ENCODE measurements at places on chromosomes 2 and 18.
A peak's percentile ranks its signal among the peaks of the same experiment; 100 is the strongest.

- DNase-seq, result no peak
These were observed 21.5 kb upstream of the PKDCC start for GRCh38 chr2:42026272-42026671.

DNA sequence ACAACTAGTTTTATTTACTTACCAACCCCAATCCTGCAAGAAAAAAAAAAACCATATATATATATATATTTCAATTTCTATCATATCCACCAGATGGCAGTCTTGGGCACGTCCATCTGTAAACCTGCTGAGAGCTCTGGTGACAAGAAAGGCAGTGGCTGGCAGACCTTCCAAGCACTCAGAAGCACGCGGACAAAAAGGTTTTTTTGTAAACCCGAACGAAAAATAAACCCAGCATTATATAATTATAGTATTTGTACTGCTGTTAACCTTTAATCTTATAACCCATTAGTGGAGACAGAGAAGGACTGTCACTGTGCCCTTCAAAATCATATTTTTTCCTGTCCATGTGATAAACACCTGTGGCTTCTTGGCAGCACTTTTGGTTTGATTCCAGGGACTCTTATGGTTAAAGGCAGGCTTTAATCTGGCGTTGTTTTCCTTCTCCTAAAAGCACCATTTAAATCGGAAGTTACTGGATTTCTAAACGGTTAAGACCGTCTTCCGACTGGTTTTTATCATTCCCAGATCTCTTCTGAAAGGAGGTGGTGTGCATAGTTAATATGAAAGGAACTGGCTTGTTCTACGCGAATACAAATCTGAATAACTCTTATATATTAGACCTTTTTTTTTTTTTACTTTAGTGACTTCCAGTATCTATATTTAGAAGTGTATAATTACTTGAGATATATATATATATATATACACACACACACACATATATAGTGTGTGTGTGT, 31.0 kb upstream of the SLC3A1 start:
- peak; percentile 89 for DNase-seq

GRCh38 chr2:119681203-119681867, 2.3 kb downstream of the TMEM177 start:
- no peak for DNase-seq

DNA sequence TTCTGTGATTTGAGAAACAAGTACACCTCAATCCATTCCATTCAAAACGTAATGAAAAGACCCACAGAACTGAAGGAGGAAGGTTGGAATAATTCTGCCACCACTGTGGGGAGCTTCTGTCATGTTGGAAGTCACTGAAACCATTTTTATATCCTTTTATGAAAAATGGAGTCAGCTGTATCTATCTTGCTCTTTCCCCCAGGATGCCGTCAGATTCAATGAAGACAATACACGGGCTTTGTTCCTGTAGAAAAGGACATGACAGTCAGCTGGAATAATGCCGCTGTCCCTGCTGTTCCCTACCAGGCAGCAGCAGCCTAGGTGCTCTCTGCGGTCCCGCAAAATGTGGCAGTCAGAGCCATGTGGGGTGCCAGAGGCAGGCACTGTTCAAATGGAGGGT, 52.5 kb upstream of the APCDD1 start:
- no peak for DNase-seq

DNA sequence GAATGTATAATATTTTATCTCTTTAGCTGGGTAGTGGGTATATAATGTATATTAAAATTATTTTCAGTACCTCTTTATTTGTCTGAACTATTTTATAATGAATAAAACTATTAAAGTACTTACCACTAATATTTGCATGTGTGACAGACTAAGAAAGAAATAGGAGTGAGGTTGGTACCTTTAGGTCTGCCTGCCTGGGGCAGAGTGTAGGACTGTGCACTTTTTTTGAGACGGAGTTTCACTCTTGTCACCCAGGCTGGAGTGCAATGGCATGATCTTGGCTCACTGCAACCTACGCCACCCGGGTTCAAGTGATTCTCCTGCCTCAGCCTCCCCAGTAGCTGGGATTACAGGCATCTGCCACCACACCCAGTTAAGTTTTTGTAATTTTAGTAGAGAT, 18.8 kb downstream of the NCOA1 start:
- DNase-seq, result no peak

- no peak for DNase-seq
These were observed 139.6 kb upstream of the NETO1 start for GRCh38 chr18:73007195-73007914.

DNA sequence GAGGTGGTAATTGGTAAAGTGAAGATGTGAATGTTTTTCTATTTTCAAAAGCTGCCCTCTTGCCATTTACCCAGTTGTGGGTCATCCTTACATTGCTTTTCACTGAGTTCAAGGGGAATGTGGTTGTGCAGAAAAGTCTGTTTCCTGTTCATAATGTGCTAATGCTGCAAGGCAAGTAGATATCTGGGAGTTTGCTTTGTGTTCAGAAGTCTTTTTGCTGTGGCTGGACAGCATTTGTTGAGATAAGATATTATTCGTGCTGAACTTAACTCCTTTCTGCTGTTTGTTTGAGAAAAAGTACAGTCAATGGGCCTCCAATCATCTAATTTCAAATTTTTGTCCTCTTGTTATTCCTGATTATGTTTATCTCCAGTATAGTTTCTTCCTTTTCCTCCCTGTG, 263.2 kb downstream of the LTBP1 start:
- no peak for DNase-seq

DNA sequence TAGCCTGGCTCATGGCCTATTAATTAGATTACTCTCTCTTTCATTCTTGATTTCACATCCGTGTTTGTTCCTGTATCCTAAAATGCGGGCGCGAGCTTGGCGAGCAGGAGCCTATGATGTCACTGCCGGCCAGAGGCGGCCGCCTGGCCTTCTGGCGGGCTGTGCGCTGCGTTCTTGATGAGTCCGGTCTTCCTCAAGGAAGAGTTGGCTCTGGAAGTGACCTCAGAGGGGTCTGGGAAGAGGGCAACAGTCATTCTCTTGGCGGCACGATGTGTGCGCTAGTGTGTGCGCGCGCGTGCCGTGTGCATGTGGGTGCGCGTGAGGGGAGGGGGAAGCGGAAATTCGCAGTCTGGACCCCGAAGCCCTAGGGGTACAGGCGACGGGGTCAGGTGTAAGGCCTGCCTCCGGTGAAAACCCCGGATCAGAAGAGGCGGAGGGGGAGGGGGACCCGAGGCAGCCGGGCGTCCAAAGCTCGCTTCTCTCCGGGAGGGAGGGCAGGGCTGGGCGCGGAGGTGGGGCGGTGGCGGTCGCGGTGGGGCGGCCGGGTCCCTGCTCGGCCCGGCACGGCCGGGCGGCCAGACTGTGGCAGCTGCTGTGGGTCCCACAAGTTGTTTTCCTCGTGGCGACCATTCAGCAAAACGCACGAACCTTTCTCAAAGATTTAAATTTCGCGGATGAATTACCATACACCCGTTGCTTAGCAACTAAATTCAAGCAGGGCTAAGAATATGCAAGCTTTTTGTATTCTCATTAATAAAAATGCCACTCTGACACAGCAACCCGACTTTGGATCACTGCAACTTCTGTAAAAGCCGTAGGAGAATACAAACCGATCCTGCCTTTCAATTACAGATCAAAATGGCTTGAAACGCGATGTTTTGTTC, 8.4 kb downstream of the POU3F3 start:
- DNase-seq, result no peak

DNA sequence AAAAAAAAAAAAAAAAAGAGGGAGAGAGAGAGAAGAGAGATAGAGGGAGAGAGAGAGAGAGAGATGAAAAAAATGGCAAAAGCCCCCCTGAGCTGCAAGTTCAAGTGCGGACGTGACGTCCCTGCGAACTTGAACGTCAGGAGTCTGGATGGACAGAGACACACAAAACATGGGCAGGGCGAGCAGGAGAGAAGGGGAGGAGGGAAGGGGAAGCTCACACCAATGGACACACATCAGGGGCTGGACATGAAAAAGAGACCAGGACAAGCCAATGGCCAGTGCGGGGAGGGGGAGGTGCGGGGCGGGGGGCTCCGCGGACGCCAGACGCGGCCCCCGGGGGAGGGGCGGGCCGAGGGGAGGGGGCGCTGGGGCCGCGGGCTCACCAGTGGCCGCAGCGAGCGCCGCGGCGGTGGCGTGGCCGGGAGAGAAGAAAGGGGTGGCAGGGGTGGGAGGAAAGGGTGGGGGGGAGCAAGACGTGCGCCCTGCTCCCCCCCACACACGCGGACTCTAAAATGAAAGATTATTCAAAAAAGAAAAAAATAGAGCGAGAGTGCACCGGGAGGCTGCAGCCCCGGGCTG, at the start of gene BCL11A:
Gene BCL11A, minus strand, starts transcription at position 160 of the 579 bp plus-strand sequence. CDS start 384 bp downstream, outside the sequence.
- DNase-seq, result peak; percentile 77

DNA sequence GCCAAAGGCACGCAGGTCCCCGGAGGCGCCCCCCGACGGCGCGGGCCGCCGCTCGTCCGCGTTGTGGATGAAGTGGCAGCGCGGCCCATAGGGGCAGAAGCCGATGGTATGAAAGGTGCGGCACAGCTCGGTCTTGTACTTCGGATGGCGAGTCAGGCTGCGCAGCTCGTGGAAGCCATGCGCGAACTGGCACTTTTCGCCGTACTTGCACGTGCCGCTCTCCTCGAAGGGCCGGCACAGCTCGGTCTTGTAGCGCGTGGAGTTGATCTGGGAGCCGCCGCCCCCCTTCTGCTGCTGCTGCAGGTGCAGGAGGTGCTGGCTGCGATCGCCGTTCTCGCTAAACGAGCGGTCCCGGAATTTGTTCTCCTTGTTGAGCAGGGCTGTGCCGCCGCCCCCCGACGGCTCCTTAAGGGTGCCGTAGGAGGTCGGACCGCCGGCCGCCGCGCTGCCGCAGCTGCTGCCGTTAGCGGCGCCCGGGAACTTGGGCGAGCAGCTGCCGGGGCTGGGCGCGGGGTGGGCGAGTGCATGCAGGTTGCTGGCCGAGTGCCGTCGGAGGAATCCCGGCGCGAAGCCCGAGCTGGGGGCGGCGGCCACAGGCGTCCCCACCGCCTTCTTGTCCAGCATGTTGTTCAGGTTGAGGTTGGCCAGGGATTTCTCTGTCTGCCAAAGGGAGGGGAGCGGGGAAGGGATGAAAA, 1.2 kb downstream of the ZFP36L2 start:
- peak; percentile 43 for DNase-seq

All from DMS79 treated with DMSO at 0.1 percent for 48 hours (cell line).